ENCODE measurements at places on chromosomes 13 and 19. TPM values are rescaled to one million over a fixed set of nuclear protein-coding genes. Genes with fewer than 3 reads are reported as not detected.

DNA sequence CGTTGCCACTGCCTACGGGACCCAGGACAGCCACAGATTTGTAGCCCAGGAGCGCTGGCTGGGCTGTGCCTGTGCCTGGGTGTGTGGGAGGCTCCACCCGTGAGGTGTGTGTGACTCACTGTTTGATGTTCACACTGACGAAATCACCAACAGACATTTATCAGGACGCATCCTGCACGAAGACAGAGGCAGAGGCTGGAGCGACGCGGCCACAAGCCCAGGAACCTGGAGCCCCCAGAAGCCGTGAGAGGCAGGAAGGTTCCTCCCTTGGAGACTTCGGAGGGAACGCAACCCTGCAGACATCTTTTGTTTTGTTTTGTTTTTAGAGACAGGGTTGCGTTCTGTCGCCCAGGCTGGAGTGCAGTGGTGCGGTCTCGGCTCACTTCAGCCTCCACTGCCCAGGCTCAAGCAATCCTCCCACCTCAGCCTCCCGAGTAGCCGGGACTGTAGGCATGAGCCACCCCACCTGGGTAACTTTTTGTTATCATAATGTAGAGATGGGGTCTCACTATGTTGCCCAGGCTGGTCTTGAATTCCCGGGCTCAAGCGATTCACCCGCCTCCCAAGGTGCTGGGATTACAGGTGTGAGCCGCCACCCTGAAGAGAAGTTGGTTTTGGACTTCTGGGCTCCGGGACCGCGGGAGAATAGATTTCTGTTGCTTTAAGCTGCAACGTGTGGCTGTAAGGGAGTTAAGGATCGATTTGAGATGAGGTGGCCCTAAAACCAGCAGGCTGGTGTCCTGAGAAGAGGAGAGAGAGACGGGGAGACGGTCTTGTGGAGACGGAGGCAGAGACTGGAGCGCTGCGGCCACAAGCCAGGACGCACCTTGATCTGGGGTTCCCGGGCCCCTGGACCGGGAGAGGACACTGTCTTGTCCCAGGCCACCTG lies 24.9 kb upstream of the WDR18 start:
- DNase-seq = no peak

- DNase-seq = peak; percentile 82
Observed at GRCh38 chr13:42876270-42876714, 94.9 kb downstream of the FAM216B start.

GRCh38 chr13:78841358-78841963 lies 182.5 kb upstream of the OBI1 start:
- no peak for DNase-seq

- DNase-seq = no peak
Observed at GRCh38 chr19:50427997-50428425, 4.7 kb upstream of the MYBPC2 start.

DNA sequence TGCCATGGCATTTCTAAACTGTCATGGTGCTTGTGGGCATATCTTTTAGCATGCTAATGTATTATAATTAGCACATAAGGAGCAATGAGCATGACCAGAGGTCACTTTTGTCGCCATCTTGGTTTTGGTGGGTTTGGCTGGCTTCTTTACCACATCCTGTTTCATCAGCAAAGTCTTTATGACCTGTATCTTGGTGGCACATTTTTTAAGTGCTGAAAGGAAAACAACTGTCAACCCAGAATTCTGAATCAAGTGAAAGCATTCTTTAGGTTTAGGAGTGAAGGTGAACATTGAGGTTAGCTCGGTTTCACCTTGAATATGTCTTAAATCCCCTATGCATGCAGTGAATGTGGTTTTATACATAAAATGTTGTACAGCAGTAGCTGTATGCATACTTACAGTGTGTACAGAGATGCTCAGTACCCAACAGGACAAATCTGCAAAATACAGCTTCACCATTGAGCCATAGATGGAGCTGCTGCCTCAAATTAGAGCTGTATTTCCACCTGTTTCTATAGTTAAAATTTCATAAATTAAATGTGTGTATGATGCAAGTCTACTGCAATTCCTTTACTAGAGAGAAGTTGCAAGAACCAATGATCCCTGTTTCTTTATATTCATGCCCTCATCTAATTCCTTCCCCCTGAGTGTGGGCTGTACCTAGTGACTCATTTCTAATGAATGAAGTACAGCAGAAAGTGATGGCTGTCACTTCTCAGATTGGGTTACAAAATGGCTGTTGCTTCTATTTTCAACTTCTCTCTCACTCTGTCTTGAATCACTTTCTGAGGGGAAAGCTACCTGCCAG lies 25.2 kb upstream of the IGSF23 start:
- no peak for DNase-seq

The LGALS4 gene
- total RNA-seq = 2.1 TPM

DNA sequence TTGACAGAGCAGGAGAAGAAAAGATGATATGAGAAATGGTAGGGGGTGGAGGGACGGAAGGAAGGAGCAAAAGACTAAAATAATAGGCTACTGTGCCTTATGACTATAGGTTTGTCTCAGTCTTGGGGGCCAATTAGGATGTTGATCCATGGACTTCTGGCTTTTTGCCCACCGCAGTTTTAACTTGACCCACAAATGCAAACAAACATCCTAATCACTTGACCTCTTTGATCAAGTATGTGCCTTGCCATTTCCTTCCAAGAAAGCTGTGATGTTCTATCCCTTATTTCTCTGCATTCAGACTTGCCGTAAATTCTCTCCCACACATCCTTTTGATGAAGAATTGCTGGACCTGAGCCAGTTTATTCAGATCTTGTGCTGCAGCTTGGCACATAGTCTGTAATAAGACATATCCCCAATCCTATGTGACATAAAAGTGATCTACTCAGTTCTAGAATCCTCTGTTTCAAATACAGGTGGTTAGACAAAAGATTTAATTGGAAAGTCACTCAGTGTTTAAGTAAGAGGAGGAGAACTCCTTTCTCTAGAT lies 62.8 kb downstream of the TPT1 start:
- DNase-seq = no peak
